Activated CD4-positive, alpha-beta T cell treated with anti-CD3 and anti-CD28 coated beads for 36 hours (primary cell): ENCODE measurements at places on chromosomes 3 and 15. TPM values are rescaled to one million over a fixed set of nuclear protein-coding genes. Genes with fewer than 3 reads are reported as not detected.

- no peak for DNase-seq
Observed at GRCh38 chr3:128550471-128551126, 57.6 kb upstream of the GATA2 start.

GRCh38 chr3:66451766-66452165 lies 49.1 kb downstream of the LRIG1 start:
- no peak for DNase-seq

GRCh38 chr3:11455956-11456355 lies 183.8 kb downstream of the ATG7 start:
- DNase-seq, result no peak

DNA sequence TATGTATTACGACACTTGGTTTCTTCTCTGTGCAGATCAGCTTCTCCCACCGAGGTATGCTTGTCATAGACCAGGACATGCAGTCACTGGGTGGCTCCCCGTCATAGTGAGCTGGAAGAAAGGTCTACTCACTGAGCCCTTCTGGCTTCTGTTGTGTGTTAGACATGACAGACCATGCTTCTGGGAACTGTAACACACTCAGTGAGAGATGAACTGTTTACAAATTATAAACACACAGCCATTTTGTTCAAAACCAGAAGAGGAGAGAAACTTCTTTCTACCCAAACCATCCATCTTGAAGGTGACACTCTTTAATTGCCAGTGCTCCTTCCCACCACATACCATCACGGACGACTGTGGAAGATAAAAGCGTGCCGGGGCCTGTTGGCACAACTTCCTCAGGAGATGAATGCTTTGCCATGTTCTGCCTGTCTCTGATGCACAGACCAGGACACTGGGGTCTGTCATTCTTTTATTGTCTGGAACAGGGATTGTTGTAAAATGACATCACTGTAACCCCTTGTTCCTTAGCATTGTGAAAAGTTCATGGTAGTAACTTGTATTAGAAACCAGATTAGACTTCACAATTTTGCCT lies 214.3 kb downstream of the MCTP2 start:
- no peak for DNase-seq

- no peak for DNase-seq
Observed at GRCh38 chr3:194886836-194887235, 201.2 kb downstream of the FAM43A start.

- no peak for DNase-seq
Observed at GRCh38 chr3:59289831-59290230, 240.0 kb upstream of the CFAP20DC start.

DNA sequence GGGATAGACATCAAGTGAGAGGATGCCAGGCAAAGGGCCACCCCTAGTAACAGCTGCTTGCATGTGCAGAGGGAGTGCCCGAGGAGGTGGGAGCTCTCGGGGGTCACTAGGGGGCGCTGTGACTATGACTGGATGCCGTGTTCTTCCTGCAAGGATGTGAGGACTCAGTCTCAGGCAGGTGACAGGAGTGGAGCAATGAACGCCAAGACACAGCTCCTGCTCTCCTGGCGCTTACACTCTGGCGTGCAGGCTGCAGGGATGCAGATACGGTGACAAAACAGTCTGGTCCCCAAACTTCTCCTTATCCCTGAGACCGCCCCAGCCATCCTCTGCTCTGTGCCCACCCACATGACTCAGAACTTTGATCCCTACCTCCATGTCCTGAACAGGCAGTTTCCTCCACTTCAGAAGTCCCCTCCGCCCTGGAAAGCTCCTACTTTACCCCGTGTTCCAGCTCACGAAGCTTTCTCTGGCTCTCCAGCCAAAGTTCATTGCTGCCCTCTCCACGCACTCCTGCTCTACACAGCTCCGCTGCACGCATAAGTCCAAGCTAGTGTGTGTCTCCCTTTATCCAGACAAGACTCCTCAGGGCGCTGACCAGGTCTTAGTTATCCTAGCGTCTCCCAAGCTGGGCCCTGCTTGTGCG lies 14.7 kb downstream of the RHOV start:
- peak; percentile 94 for DNase-seq

GRCh38 chr3:17261627-17262369 lies 377.0 kb downstream of the PLCL2 start:
- DNase-seq, result no peak

- DNase-seq, result no peak
Observed at GRCh38 chr3:42500091-42500490, 2.4 kb upstream of the VIPR1 start.

- DNase-seq, result peak; percentile 79
Observed at GRCh38 chr3:42701371-42702065, 1.1 kb downstream of the HHATL start.

DNA sequence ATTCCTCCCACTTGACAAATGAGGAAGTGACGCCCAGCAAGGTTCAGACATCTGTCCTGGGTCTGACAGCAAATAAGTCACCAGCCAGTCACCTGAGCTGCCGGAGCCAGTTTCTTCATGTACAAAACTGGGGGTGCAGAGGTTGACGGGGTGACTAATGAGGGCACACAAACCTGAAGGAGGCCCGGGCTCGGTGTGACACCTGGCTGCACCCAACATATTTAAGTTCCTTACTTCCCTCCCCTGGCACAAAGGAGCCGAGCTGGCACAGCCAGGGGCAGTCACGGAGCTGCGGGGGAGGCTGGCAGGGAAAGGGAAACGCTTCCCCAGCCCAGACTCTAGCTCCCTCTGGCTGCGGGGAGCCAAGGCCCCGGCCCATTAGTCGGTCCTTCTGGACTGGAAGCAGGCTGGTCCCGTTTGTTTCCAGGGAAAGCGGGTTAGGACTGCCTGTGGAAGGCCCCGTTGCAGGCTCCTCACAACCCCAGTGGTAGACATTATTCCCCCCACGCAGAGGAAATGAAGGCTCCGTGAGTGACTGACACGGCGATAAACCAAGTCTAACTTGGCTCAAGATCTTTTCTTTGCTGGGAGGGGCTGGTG lies 2.3 kb downstream of the FBXL22 start:
- peak; percentile 72 for DNase-seq

GRCh38 chr3:41304593-41304992 lies 105.3 kb downstream of the CTNNB1 start:
- no peak for DNase-seq

- no peak for DNase-seq
Observed at GRCh38 chr3:79392479-79392878, 375.3 kb downstream of the ROBO1 start.

- DNase-seq, result no peak
Observed at GRCh38 chr3:3632449-3632848, 166.8 kb upstream of the LRRN1 start.

DNA sequence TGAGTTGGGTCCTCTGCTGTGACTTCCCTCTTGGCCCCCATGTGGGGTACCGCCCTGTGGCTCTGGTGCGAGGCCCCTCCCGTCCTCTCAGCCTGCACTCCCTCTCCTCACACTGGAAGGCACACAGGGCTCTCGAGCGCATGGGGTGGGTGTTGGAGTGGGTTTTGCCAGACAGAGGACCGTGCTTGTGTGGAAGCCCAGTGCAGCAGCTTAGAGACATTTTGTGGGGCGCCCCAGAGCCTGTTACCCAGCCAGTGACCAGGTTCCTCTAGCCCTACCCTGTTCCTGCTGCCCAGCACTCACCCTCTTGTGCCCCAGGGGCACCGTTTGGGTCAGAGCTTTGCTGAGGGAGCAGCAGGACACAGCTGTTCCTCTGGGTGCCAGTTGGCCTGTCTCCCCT lies 9.9 kb downstream of the PLXNA1 start:
- no peak for DNase-seq

DNA sequence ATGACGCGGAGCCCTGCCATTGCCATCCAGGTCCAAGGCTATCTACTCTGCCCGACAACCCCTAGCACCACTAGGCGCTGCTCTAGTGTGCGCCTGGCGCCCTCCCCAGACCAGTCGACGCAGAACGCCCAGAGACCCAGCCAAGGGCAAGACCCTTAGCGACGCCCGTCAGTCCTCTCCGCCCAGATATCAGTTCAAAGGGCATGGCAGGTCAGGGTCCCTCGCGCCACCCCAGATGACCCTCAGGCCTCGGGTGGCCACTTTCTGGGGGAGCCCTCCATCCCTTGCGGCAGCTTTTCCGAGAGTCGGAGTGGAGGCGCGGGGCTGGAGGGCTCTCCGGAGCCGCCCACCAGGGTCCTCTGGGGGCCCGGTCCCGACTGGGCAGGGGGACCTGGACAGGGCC lies 371 bp upstream of the CLSTN2 start:
- DNase-seq, result peak; percentile 41

DNA sequence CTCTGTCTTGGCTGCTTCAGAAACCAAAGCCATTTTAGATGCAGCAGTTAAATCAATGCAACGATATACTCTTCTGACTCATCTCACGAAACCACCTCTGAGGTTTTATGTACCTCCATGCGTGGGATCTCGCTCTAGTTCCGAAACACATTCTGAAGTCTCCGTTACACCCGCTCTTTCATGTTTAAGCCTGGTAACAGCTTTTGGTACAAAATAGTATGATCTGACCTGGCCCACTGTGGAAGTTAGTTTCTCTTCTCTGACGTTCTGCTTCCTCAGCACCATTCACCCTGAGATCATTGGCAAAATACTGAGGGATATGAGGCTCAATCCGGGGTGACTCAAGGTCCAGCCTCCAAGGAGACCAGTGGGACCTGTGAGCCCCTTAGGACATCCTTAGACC lies 121.9 kb downstream of the TMEM266 start:
- DNase-seq, result peak; percentile 61

DNA sequence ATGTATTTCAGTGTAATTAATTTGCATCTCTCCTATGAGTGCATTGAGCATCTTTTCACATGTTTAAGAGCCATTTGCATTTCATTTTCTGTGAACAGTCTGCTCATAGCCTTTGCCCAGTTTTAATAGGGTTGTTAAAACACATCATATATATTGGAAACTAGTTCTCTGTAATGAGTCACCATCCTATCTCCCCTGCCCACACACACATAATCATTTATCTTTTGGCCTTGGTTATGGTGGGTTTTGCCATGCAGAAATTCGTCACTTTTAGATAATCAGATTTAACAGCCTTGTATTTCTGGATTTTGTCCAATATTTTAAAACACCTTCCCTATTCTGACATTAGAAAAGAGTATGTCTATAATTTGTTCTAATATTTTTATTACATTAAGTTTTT lies 11.9 kb upstream of the CHRM5 start:
- DNase-seq, result no peak

- peak; percentile 67 for DNase-seq
Observed at GRCh38 chr15:74007820-74008371, 13.4 kb downstream of the PML start.

DNA sequence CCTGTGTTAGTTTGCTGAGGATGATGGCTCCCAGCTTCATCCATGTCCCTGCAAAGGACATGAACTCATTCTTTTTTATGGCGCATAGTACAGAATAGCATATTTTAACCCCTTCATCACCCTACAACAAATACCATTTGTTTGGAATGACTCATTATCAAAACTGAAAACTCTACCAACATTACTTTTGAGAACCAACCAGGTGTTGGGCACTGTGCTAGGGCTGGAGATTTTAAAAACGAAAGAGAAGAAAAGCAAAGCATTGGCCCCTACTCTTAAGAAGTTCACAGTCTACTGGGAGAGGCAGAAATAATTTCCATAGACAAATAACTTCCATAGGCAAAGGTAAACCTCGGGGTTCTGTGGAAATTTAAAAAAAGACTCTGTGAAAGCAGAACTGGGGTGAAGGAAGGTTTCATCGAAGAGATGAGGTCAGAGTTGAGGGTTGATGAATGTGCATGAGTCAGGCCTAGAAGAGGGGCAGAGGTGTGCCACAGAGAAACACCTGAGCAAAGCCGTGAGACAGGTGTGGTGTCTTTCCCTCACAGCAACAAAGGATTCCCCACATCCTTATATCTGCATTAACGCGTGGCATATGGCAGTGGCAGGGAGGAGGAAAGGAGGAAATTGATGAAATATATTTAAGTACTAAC lies 51.0 kb downstream of the MCF2L2 start:
- DNase-seq, result peak; percentile 24

DNA sequence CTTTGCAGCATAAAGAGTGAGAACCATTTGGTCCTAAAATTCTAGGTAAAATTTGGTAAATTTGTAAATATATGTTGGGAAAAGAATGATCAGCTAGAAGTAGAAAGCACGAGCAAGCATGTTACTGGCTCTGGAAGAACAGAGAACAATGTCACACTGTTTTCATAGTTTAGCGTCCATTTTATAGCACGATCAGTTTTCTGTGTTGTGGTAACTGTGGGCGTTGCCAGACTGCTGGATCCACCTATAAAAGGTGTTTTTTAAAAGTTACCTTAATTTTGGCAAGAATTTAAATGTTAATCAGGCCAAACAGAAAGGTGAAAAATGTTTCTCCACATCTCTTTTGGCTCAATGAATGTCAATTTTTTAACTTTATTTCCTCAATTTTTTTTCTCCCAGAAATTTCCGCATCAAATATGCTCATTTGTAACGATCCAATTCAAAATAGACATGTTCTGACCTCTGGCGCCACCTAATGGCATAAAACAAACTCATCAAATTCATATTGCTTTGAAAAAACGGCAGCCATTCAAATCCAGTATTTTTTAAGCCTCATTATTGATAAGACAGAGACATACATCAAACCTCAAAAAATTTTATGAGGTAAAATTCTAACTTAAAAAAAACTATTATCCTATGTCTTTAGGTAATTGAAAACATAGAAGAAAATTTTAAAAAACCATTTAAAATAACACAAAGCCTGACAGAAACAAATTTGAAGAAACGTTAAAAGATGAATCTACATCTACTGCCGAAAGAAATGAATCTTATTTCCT lies 5.5 kb upstream of the GP5 start:
- peak; percentile 59 for DNase-seq

- DNase-seq, result no peak
Observed at GRCh38 chr3:160060409-160061027, 71.9 kb downstream of the IL12A start.

DNA sequence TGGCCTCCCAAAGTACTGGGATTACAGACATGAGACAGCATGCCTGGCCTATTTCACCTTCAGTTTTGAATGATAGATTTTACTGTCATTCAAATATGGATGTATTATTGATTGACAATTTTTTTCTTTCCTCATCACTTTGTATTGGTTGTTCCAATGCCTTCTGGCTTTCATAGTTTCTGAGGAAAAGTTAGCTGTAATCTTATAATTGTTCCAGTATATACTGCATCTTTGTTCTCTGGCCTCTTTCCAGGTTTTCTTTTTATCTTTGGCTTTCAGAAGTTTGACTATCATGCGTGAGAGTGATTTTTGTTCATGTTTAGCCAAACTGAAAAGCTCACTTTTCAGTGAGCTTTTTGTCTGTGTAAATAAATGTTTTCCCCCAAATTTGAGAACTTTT lies 157.1 kb downstream of the RSRC1 start:
- no peak for DNase-seq

BRK1 gene
- 83.4 TPM for total RNA-seq

TMIE gene
- 1.6 TPM for total RNA-seq

SUMF1 gene
- total RNA-seq, result 4.9 TPM

SERPINI2 gene
- total RNA-seq, result not detected

GPR62 gene
- not detected for total RNA-seq

CCR9 gene
- not detected for total RNA-seq

P2RY12 gene
- not detected for total RNA-seq

ITGA11 gene
- 3.2 TPM for total RNA-seq

CYP11A1 gene
- not detected for total RNA-seq

ERC2 gene
- total RNA-seq, result not detected

ARPP21 gene
- total RNA-seq, result not detected
